Adipocyte (in vitro differentiated cells): ENCODE measurements at places on chromosomes 3 and 15.

DNA sequence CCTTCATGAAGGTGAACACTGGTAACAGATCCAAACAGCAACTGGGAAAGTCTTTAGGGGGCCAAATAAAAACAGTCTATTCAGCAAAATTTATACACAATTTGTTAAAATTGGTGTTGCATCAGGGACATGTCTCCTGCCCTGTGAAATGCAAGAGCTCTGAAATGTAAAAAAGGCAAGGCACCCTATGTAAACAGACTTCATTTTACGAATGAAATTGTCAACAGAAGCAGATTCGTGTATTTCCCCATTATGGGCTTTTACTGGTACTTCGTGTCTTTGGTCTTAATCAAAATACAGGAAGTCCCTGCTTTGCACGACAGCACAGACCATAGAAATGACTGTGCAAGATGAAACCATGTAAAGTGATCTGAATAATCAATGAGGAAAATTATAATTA, 127.3 kb upstream of the THBS1 start:
- no peak for DNase-seq

- no peak for DNase-seq
These were observed 61.0 kb downstream of the IQSEC1 start for GRCh38 chr3:13012221-13012691.

GRCh38 chr15:41291065-41291631, 41.2 kb downstream of the OIP5 start:
- no peak for DNase-seq

DNA sequence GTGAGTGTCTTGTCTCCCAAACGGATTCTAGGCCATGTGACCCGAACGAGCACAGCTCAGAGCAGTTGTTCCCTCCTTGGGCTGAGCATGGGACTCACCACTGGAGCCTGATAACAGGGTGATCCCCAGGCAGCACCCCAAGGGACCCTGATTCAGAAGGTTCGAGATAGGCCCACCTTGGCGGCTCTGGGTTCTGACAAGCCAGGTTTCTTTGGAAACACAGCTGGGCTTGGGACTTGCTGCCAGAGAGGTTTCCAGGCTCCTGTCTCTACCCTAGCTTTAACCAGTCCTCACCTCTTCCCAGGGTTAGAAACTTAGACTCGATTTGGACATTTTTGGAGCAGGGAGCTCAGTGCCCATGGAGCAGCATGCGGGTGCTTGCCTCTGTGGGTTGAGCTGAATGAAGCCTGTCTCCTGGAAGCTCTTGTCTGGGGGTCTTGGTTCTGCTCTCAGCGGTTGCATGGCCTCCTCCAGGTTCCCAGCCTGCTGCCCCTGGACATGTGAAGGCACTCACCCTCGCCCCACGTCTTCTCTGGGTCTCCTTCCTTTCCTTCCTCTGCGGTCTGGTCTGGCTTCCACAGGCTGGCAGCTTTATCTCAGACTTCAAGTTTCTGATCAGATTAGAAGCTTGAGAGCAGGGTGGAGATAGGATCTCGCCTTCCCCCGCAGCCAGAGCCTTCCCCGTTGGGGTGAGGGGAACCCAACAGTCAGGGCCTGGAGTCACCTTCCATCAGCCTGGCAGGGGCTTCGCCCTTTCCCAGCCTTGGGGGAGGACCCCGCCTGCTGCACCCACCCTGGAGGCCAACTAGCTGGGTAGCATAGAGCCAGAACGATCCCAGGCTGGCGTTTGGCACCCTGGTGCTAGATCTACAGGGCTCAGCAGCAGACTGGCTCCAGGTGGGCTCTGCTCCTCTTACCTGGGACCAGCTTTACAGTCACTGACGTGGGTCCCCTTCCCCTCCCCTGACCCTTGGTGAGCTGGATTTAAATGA, 21.0 kb downstream of the PAQR5 start:
- DNase-seq = no peak

GRCh38 chr3:4993276-4994143, 14.3 kb downstream of the BHLHE40 start:
- DNase-seq = no peak

- DNase-seq = no peak
These were observed 92.4 kb downstream of the MEGF11 start for GRCh38 chr15:66161108-66161507.

DNA sequence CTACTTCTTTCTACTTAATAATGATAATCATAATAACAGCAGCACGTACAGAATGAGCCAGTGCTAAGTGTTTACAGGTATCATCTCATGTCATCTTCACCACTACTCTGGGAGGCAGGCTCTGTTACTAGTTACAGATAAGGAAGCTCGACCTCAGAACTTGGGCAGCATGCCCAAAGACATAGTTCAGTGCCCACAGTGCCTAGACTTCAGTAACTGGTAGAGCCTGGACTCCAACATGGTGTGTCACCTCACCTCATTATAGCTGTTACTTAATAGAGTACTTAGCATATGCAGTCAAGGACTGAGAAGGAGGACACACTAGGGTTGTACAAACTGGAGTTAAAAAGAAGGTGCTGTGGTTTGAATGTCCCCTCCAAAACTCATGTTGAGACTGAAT, 7.6 kb downstream of the GADL1 start:
- no peak for DNase-seq

DNA sequence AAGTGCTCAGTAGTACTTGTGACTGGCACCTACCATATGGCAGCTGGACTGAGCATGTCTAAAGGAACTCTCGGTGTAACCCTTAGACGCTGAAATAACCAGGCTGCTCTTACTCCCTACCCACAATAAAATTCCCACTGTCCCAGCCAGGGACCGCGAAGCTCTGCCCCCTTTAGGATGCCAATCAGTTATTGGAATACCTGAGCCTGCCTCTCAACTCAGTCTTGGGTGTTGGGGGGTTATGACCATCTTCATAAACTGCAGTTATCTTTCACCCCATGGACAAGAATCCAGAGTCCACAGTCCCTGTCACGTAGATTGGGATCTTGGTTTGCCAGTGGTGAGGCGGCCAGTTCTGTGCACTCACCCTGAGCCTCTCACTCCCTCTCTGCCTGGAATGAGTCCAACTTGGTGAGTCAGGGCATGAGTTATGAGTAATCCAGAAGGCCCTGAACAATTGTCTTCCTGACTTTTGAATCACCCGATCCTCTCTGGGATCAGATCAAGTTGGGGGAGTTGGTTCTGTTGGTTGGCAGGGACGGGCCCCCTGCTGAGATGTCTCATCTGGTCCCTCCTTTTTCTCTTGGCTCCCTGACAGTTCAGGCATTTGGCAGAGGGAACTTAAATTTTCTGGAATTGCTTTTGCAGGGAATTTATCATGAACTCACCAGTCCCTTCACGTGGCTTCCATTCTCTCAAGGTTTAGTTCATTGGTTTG, 120.1 kb upstream of the UBE2E1 start:
- peak; percentile 97 for DNase-seq

DNA sequence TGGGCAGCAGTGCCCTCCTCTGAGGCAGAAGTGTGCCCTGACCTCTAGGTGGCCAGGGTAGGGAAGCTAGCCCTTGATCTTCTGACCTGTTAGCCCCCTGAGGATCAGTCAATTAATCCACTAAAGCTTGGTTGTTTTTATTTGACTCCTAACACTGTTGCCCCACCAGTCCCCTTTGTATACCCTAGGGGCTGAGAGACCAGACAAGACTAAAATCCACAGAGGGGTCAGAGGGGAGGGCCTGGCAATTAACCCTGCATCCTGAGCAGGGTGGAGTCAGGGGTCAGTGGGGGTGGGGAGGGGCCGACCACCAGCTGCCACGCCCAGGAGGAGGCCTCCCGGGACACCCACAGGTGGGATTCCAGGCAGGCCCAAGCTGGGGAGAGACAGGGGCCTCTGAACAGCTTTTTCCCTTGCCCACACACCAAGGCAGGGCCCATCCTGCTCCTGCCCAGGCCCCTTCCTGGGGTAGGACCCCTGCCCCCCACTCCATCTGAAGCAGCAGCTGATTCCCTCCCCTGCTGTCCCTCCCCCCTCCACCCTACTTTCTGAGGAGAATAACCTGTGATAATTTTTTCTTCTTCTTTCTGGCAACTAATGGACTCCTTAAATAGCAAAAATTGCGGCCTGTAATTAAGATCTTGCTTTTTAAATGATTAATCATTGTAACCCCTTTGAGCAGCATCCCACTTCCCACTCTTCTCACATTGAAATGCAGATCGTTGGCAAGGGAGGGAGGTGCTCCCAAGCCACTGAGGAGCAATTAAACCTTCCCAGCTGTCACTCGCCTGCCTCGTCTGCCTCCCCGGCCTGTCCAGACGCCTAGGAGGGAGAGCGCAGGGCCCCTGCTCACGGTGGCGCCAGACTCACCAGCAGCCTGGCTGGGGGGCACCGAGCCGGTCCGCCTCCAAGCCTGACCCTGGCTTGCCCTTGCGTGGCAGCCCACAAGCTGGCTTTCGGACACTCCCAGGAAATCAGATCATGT, 51.9 kb downstream of the RHCG start:
- DNase-seq = no peak

GRCh38 chr3:194745422-194746184, 59.9 kb downstream of the FAM43A start:
- DNase-seq = no peak

DNA sequence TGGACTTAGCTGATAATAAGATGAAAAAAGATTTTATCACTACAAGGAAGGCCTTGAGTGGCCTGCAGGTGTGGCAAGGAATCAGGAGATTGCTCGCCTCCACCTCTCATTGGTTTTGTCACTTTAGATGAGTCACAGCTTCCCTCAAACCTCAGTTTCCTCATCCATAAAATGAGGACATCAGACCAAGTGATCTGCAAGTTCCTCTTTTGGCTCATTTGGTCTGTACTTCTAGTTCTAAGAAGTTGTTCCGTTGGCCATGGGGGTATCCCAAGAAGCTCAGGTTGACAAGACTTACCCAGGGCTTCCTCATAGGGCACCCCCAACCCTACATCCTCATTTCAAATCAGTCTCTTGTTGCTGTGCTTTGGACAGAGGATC, 254.1 kb downstream of the UACA start:
- no peak for DNase-seq

- no peak for DNase-seq
These were observed 203.6 kb upstream of the WNT5A start for GRCh38 chr3:55690726-55691125.
